ENCODE measurements at places on chromosomes 4 and X.
A peak's percentile ranks its signal among the peaks of the same experiment; 100 is the strongest.

DNA sequence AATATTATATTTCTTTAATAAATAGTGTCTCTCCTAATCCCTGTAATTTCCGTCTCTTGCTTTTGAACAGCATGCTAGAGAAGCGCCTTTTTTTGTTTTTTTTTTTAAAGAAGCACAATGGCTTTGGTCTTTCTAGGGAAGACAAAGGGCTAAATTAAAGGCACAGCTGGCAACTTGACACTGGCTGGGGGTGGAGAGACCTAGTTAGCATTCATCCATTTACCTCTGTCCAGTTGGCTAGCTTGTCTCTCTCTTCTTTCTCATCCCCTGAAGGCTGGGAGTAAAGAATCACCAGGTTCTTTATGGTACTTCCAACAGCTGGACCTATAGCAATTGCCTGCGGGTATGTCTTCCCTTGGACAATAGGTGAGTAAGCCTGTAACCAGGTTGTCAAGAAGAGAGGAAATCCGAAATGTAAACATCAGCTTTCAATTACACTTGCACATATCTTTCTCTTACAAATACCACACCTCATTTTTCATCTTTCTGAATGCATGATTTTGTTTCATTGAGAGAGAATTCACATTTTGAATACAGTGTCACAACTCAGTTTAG, 178.4 kb upstream of the GPR101 start:
- no peak for DNase-seq

DNA sequence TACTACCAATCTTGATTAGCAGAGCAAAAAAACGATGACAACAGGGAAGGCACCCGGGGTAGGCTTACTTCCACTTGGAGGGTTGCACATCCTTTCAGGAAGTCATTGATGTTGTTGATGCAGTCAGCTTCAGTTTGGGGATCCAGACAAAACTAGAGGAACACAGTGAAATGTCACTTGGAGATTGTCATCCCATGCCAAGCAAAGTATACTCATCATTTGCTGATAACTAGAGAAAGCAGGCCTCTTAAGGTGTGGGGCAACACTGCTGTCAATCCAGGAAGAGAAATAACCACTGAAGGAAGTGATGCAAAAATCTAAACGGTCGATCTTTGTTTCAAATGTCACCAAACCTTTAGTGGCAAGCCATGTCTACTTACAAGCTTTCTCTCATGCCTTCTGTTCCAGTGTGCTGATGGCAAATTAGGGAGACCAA, 1.4 kb downstream of the ARHGEF6 start:
- no peak for DNase-seq

GRCh38 chr4:85496126-85496849, 21.3 kb downstream of the ARHGAP24 start:
- no peak for DNase-seq

DNA sequence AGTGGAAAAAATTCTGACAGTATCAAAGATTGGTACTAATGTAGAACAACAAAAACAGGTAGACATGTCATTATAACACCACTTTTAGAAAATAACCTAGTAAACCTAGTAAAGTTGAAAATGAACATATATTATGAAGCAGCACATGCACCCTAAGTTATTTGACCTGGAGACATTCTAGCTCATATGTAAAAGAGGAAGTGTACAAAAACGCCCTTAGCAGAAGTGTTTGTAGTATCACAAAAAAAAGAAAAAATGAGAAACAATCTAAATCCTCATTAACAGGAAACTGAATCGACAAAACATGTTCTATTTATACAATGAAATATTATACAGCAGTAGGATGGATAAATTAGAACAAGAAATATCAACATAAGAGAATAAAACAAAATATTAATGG, 318.9 kb upstream of the PPP1R2C start:
- no peak for DNase-seq

GRCh38 chr4:93659629-93660028, 168.9 kb upstream of the ATOH1 start:
- DNase-seq: no peak

- peak; percentile 16 for DNase-seq
Observed at GRCh38 chr4:148444296-148445070, 2.3 kb upstream of the NR3C2 start.

GRCh38 chr4:121642876-121643585, 53.7 kb downstream of the ANXA5 start:
- no peak for DNase-seq

GRCh38 chr4:83358410-83358809, 23.8 kb upstream of the HPSE start:
- DNase-seq: no peak

DNA sequence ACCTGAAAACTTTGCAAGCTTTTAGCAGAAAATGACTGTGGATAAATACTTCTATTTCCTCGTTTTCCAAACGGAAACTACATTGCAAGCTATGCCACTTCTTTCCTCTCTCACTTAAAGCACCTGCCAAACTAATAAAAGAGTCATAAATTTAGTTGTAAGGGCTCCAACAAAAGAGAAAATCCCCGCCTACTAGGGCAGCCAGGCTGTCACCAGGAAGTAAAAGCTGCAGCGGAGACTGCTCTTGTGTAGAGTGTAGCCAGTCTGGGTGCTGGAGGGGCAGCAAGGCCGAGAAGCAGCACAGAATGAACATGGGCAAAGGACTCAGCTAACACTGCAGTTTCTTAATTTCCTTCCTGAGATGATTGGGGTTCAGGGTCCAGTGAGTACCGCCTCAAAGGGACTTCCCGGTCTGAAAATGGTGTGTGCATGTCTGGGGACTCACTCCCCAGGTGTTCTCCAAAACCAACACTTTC, 89.3 kb upstream of the MAML3 start:
- DNase-seq: no peak

GRCh38 chrX:70336767-70337166, 46.9 kb downstream of the KIF4A start:
- DNase-seq: no peak

DNA sequence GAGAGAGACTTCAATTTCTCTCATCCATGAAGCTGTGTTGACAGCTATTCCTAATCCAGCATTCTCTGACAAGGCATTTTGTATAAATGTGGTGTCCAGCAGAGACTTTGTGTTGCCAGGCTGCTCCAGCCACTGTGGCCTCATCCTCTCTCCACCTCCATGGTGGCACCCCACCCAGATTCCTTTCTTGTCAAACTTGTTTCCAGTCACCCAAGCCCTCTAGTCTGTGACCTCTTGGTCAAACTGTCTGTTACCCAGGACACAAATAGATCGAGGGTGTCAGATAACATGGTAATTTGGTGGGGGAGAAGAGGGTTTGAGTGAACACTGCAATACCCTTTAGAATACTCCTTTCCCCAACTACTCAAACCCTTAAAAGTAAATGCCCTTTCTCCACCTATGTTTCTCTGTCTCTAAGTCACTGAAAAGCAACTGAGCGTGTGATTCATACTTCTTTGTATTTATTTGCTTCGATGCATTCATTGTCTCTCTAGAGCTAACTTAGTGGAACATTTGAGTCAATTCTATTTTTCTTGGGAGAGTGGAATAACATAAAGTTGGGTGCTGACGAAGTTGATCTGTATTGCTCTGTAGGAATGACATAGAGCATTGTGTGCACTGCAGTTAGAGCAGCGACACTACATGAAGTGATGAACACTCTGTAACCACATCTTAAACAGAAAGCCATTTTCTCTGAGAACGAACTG, 13.7 kb downstream of the PITX2 start:
- no peak for DNase-seq

- no peak for DNase-seq
Observed at GRCh38 chrX:135006187-135006586, 15.4 kb downstream of the SMIM10 start.

GRCh38 chrX:122087341-122087740, 1039.9 kb downstream of the GLUD2 start:
- DNase-seq: no peak

DNA sequence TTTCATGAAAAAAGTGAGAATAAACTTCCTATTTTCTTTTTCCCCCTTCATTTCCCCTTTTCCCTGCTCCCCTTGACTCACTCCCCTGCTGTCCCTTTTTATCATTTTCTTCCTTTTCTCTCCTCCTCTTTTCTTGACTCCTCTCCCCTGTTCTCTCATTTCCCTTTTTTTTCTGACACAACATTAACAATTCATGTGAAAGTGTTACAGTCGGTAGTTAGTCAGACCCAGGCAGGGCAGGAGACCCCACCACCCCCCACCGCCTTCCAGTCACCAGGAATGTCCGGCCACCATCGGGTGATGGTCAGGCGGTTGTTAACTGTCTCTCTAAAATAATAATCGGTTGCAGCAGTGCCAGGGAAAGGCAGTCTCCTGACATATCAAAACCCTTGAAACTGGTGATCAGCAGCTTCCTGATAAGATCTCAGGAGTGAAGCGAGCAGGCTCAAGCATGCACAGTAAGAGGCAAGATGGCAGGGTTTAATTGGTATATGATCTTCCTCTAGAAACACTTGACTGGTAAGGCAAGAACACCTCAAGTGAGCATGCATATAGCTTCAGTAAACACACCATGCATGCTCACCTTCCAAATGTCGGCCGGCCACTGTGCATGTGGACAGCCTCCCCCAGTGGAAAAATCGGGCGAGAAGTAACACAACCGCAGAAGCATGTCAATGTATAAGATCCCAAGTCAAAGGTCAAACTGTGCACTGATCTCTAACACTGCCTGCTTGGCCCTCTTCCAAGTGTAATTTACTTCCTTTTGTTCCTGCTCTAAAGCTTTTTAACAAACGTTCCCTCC, 191.4 kb downstream of the NDST4 start:
- no peak for DNase-seq

DNA sequence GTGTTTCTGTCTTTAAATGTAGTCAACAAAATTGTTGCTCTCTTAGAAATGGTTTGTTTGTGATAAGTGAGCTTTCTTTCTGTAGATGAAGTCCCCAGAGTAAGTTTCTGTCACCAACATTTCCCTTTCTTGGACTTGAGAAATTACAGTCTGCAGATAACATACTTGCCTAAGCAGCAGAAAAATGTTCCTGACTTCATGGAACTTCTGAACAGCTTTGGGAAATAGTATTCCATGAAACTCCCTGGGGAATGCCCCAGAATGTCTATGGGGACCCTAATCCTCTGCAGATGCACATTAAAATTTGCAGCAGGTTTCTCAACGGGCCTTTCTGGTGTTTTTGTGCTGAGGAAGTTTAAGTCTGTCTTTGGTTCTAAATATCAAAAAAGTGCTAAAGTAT, 38.6 kb upstream of the NEIL3 start:
- DNase-seq: no peak
